NCI-H1436 treated with DMSO at 0.1 percent for 48 hours (cell line): ENCODE measurements at places on chromosomes 3 and 15.

DNA sequence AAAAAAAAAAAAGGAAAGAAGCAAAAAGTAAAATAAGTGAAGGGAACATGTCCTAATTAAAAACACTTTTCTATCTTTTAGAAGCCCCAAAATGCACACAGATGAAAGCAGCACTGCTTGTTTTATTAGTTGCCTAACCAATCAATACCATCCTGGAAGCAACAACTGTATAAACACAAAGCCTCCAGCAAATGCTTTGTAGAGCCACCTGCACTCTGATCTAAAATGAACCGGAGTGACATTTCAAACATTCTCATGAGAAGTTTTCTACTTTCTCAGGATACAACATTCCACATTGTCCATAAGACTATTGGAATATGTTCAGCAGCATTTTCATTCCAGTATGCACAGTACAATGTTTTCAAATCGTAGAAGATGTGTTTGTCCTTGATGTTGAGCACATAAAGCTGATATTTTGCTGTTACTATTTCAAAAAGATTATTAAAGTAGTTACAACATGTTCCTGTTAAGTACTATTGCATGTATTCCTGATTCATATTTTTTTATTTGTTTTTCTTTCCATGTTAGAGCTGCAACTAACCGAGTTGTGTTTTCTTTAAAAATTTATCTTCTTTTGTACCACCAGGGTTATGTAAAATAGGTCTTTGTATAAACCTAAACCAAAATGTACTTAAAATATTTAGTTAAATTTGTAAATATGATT is 50.3 kb upstream of the PLSCR5 start:
- no peak for DNase-seq

DNA sequence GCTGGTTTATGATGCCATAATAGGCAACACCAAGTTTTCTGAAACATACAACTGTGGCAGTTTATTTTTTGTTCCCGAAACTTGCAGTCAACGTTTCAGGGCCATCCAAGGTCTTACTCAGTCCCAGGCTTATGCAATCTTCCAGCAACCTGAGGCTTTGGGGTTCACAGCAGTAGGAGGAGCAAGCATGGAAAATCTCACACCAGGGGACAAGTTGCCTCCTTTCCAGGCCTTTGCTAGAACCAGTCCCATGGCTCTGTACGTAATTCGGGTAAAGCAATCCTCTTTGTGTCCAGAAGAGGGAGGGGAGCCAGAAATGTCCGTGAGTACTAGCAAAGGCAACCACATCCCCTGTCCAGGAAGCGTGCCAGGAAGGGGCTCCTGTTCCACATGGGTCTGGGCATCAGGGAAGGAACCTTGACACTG is 4.7 kb upstream of the FAM240A start:
- no peak for DNase-seq

DNA sequence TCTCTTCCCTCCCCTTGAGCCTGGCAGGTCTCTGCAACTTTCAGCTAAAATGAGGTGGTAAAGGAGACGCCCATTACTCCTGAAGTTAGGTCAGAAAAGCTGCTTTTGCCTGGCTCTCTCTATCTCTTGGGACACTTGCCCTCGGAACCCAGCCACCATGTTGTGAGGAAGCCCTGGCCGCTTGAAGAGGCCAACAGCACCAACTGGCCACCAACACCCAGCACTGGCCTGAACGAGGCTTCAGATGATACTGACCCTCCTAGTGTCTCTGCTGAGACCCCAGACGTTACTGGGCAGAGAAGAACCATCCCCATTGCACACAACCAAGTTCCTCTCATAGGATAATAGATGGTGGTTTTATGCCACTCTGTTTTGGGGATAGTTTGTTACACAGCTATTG is 49.5 kb upstream of the PCSK6 start:
- no peak for DNase-seq

GRCh38 chr15:25416693-25417092 is 22.1 kb downstream of the UBE3A start:
- DNase-seq = no peak

GRCh38 chr15:59642351-59642750 is 15.0 kb downstream of the GTF2A2 start:
- no peak for DNase-seq

DNA sequence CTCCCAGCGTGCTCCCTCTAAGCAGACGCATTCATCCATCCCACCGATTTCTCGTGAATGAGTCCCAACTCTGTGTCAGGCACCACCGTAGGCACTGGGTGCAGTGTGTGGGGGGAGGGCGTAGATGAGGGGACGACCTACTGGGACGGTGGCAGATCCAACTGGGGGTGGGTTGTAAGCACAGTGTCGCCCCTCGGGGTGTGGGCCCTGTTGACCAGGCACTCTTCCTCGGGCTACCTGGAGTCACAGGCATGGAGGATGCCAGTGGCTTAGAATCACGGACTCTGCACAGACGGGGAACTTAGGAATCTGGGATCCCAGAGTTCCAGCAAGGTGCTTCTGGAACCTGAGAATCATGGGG is 66.2 kb downstream of the SLC6A6 start:
- no peak for DNase-seq

DNA sequence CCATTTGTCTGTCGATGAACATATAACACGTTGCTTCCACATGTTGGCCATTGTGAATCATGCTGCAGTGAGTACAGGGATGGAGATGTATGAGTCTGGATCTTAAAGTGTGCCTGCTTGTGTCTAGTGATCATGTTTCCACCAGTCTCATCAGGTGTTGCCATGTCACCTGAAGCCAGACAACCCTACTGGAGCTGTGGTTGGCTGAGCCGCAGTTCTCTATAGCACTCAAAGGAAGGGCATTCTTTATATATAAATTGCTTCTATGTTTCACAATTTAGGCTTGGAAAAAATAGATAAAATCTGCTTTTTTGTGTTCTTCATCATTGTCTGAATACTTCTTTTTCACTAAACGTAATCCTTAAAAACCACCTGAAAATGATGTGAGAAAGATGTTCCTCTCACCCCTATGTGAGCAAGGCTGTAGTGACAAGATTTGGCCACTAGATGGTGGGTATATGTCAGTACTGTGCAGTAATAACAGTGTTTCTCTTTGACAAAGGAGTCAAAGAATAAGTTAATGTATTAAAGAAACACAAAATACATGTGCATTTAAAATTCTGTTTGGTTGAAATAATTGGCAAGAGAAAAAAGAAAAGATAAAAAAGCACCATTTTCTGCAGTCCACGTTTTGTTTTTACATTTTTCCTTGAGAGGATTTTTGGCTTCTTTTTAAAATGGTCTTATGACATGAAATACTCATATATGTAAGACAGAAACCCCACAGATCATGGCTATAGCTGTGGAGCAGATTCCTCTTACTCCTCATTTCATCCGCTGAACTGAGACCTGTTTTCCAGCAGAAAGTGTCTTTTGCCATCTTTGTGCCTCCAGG is 394.5 kb upstream of the DPPA4 start:
- DNase-seq = no peak

DNA sequence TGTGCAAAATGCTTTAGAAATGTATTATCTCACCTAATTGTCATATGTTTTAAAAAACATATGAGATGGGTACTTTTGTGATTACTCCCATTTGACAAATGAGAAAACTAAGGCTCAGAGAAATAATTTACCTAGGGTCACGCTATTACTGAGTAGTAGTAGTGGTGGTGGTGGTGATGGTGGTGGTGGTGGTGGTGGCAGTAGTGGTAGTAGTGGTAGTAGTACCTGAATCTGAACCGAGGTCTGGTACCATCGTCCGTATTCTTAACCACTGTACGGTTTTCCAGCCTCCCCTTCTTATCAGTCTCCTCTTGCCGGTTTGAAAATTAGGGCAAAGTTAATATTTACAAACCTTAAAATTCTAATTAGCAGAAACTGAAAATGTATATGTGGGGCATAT is 102.4 kb downstream of the KLHL25 start:
- no peak for DNase-seq

DNA sequence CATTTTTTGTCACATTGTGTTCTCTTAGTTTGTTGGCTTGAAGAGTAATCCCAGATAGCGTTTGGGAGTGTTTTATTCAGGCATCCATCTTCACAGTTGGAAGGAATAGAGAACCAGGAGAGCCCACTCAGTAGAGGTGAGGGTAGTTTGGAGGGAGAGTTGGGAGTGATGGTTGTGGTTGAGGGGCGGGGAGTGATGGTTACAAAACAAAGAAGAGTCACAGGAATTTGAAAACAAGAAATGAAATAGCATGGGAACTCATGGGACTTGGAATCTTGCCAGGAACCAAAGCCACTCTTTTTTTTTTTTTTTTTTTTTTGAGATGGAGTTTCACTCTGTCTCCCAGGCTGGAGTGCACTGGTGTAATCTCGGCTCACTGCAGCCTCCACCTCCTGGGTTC is 36.3 kb downstream of the DUT start:
- no peak for DNase-seq

GRCh38 chr3:5165698-5166097 is 21.8 kb upstream of the EDEM1 start:
- DNase-seq = no peak

DNA sequence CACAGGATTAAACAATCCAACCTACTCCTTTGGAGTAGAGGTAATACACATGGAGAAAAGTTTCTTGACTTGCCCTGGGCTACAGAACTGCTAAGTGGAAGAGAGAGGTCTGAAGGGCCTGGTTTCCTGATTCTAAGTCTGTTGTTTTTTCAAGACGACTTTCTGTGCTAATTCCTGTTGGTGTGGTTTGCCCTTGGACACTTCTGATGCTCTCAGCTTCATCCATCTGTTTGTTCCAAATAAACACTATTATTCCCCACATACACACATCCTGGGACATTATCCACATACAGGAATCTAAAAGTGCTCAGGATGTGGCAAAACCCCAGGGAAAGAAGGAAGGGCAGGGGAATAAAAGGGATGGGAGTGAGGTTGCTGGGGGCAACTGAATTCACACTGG is 393.5 kb upstream of the TBL1XR1 start:
- DNase-seq = no peak

DNA sequence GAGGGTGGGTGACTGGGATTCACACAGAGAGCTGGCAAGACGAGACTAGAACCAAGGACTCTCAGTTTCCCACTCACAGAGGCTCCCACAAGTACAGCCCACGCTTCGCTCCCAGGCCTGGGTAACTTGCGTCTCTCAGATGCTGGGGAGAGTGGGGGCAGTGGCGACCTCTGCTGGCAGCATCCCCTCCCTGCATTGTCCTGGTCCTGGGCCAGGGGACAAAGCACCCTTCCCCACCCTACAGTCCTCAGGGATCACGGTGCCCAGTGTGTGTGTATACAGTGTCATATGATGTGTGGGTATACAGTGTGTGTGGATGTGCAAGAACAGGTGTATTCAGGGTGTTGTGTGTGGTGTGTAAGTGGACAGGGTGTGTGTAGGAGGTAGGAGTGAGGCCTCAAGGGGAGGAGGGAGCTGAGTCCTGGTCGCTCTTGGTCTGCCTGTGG is 12.8 kb downstream of the VILL start:
- no peak for DNase-seq

GRCh38 chr3:9727743-9728142 is 3.8 kb upstream of the BRPF1 start:
- DNase-seq = no peak

GRCh38 chr3:156918746-156919145 is 92.6 kb downstream of the LEKR1 start:
- DNase-seq = no peak

- DNase-seq = no peak
Observed at GRCh38 chr3:45253316-45253715, 27.2 kb upstream of the TMEM158 start.

DNA sequence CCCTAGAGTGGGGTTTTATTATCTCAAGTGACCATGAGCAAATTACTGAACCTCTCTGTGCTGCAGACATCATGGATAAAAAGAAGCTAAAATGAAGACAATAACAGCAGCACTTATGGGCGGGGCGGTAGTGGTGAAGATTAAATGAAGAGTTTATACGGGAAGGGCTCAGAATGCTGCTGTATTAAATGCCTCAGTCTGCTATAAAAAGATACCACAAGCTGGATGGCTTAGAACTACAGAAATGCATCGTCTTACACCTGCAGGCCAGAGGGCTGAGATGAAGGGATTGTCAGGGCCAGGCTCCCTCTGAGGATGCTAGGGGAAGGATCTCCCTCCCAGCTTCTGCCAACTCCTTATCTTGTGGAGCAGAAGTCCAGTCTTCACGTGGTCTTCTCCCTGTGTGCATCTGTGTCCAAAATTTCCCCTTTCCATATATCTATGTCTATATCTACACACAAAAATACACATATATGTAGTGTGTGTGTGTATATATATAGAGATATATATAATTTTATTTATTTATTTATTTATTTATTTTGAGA is 2.9 kb downstream of the ALG1L2 start:
- DNase-seq = no peak

DNA sequence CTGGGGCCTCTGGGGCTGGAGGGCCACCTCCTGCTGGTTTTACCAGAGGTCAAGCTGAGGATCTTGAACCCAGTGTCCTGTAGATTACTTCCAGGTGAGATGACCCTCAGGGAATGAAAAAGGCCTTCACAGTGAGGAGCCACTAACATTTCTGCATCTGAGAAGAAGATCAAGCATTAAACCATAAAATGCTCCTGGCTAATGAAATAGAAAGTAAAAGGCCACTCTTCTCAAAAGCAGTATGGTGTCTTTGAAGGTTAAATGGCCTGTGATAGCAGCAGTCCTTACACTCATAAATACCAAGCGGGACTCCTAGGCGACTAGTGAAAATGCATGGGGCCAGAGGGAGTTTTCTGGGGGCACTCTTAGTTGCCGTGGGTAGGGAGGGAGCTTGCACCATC is 47.0 kb upstream of the RGMA start:
- DNase-seq = no peak

DNA sequence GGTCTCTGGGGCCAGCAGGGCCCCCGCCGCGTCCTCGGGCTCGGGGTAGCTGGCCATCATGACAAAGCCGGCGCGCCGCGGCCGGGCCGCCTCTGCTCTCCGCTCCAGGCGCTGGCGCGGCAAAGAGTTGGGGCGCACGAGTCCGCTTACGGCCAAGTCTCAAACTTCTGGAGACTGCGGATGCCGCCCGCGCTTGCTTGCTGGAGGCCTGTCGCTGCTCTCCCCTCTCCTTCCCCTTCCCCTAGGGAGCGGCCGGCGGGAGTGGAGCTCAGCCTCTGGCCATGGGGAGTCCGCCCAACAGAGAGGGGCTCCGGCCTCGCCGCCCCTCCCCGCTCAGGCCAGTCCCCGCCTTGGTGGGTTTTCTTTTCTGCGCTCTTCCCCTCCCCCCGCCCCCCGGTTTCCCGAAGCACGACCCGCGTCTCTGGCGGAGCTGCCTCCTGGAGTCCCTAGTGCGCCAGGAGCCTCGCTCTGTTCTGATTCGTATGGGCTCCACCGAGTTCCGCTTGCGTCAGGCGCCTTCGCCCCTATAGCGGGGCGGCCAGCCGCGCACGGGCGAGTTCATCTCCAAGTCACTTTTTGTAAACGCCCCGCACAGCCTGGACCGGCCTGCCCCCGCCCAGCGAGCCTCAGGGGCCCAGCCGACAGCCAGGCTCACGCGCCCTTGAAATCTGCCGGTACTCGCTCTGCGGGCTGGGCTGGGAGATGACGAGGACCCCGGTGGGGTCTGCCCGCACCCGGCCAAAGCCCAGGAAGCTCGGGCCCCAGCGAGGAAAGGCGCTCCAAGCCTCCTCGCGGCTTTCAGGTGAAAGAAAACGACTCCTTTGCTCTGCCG is at the start of the genes FOXL2 and FOXL2NB:
FOXL2 (minus strand) TSS at position 475 of the 832 bp plus-strand sequence; CDS start at position 60, 415 bp downstream.
FOXL2NB (plus strand) TSS at position 555 of the 832 bp plus-strand sequence; CDS start at position 703, 148 bp downstream.
- DNase-seq = no peak
